ENCODE measurements at places on chromosomes 1 and 21. TPM values are rescaled to one million over a fixed set of nuclear protein-coding genes. Genes with fewer than 3 reads are reported as not detected.

GRCh38 chr1:27632387-27633297 lies 2.3 kb downstream of the FGR start:
- DNase-seq: no peak

DNA sequence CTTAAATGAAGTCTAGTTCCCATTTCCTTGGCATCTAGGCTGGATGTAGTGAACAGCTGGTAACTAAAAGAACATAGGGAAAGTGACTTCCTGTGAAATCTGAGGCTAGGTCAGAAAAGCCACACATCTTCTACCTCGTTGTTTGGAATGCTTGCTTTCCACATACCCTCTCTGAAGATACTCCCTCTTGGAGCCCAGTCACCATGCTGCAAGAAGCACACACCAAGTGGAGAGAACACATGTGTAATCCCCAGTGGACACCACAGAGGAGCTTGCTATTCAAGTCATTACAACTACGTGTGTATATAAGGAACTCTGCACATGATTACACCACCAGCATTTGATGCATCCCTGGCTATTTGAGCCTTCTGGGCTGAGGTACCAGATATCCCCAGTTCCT lies 125.9 kb downstream of the RGS21 start:
- no peak for DNase-seq

DNA sequence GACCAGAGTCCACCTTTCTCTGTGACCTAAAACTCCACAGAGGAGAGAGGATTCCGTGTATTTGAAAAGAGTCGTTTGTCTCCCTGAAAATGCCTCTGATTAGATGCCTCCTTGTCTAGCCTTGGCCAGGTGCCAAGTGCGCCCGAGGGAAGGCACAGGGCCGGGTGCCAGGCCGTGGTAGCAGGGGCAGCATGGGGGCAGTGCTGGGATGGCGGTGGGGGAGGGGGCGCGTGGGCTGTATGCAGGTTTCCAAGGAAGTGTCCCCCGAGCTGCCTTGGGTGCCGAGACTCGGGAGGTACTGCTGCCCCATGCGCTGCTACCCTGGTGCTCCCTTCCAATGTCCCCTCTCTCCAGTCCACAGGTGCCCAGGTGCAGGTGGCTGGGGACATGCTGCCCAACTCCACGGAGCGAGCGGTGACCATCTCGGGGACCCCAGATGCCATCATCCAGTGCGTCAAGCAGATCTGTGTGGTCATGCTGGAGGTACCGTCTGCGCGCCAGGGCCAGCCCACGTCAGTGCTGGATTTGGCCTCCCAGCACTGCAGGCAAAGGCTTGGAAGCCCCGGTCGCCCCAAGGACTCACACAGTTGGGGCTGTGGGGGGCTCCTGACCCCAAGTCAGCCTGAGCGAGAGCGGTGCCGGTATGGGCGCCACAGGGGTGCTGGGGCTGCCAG lies 70.9 kb upstream of the COL6A1 start:
- DNase-seq: no peak

The KPRP gene
- total RNA-seq: not detected

The CALML6 gene
- 1.9 TPM for total RNA-seq

- DNase-seq: no peak
These were observed 19.4 kb downstream of the JAK1 start for GRCh38 chr1:64946916-64947315.

DNA sequence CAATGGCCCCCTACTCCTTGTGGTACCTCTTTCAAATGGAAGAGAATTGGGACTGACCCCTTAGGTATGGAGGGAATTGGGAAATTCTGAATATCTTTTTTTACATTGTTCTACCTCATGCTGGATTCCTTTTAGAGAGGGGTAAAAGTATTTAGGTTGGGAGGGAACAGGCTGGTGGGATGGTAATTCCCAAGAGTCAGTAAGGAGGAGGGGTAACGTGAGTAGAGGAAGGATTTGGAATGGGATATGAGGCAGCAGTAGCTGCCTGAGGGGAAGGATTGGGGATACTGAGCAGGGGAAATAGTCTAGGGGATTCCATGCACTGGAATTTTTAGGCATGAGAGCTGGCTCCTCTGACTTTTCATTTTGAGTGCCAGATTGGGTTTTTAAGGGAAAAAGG lies 3.8 kb upstream of the AADACL3 start:
- no peak for DNase-seq

The DENND2D gene
- 4.8 TPM for total RNA-seq

The SPRR2A gene
- not detected for total RNA-seq

GRCh38 chr1:204443871-204444581 lies 32.4 kb upstream of the PPP1R15B start:
- DNase-seq: no peak

DNA sequence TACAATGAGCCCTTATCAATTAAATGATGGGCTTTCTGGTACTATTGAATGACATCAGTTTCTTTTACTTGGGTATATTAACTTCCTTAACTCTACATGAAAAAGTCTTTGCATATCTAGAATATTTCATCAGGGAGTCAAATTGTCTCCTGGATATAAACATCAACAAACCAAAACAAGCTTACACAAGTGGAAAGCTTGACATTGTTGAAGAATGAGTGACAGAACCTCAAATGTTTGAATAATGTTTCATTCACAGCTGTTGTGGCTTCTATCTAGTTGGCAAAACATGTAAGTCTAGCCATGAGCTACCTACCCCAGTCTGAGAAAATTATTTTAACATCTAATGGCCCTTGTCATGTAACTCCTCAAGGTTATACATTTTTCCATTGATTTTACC lies 604.8 kb upstream of the ADAMTS5 start:
- DNase-seq: no peak

DNA sequence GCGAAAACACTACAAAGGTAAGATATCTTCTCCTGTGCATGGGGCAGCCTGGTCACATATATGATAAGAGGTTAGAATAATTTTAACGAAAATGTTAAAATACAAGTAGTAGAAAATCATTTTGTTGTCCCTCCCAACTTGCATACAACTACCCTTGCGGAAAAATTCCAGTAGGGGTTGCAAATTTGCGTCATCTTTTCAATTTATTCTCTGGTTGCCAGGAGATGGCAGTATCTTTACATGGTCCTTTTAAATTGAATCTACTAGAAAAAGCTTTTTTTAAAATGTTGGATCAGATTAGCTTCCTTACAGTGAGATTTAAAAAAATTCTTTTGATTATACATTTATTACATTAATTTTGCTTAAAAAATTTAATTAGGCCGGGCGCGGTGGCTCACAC lies 10.9 kb downstream of the S100PBP start:
- DNase-seq: no peak

The NPHS2 gene
- total RNA-seq: not detected

- DNase-seq: no peak
These were observed 13.2 kb upstream of the DEGS1 start for GRCh38 chr1:224169718-224170270.

The KCNE1 gene
- 1.0 TPM for total RNA-seq

DNA sequence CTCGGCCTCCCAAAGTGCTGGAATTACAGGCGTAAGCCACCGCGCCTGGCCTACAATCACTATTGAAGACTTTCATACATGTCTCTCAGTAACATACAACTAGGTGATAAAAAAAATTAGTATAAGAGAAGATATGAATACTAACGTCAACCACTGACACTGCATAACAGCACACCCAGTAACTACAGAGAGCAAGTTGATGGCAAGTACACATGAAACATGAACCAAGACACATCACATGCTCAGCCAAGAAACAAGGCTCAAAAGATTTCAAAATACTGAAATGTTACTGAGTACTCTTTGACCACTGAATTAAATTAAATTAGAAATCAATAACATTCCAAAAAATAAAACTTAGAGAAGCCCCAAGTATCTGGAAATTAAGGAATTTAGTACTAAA lies 168.1 kb downstream of the SLC45A1 start:
- DNase-seq: no peak

The C4BPA gene
- total RNA-seq: 0.16 TPM

GRCh38 chr1:39954870-39955546 lies at the start of gene MFSD2A:
MFSD2A (plus strand) TSS chr1:39955145; CDS start chr1:39955293, 148 bp downstream.
- peak; percentile 86 for DNase-seq

DNA sequence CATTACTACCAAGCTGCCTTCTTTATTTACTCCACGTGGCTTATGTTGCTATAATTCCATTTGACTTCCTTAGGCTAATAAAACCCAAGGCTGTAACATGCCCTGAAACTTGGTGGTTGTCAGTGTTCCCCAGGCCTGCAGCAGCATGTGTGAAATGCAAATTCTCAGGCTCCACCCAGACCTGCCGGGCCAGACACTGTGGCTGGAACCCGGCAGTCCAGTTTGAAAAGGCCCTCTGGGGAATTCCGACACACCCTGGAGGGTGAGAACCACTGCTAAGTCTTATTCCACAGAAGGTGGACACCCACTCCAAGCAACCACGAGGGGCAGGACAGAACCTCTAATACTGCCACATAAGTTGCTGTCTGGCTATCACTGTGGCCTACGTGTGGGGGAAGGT lies 41.4 kb downstream of the URB1 start:
- DNase-seq: no peak

The CELA2A gene
- total RNA-seq: not detected

GRCh38 chr1:96515925-96516324 lies 205.7 kb upstream of the PTBP2 start:
- DNase-seq: no peak

- no peak for DNase-seq
These were observed 80.1 kb downstream of the CAPZB start for GRCh38 chr1:19405195-19405760.

- no peak for DNase-seq
These were observed 33.6 kb upstream of the FMN2 start for GRCh38 chr1:240058049-240058448.

DNA sequence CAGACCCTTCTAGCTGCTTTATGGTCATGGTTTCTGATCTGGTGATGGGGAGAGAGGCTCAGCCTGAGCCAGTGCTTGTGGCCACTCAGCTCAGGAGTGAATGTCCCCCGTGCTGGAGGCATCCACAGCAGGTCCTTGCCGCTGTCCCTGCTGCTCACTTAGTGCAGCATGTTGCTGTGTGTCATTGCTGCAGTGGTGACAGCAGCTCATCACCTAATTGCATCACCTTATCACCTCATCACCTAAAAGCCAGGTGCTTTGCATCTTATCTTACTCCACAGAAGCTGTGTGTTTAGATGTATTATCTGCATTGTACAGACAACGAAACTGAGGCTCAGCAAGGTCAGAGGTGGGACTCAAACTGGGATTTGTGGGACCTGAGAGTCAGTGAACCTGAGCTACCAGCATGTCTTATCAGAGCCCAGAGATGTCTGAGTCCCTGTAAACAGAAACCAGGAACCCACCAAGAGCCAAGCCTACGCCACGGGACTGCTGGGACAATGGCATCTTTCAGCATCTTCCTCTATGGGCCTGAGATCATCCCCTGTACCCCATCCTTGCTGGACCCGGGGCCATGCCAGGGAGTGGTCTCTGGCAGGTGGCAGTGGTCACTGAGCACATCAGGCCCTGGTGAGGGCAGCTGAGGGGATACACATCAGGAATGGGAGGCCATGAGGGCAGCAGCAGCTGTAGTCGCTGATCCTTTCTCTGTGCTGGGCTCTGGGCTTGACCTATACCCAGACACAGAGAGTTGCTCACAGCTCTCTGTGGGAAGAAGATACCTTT lies 6.5 kb downstream of the PODN start:
- DNase-seq: no peak

- DNase-seq: no peak
These were observed 143.9 kb downstream of the KAZN start for GRCh38 chr1:14742181-14742980.

DNA sequence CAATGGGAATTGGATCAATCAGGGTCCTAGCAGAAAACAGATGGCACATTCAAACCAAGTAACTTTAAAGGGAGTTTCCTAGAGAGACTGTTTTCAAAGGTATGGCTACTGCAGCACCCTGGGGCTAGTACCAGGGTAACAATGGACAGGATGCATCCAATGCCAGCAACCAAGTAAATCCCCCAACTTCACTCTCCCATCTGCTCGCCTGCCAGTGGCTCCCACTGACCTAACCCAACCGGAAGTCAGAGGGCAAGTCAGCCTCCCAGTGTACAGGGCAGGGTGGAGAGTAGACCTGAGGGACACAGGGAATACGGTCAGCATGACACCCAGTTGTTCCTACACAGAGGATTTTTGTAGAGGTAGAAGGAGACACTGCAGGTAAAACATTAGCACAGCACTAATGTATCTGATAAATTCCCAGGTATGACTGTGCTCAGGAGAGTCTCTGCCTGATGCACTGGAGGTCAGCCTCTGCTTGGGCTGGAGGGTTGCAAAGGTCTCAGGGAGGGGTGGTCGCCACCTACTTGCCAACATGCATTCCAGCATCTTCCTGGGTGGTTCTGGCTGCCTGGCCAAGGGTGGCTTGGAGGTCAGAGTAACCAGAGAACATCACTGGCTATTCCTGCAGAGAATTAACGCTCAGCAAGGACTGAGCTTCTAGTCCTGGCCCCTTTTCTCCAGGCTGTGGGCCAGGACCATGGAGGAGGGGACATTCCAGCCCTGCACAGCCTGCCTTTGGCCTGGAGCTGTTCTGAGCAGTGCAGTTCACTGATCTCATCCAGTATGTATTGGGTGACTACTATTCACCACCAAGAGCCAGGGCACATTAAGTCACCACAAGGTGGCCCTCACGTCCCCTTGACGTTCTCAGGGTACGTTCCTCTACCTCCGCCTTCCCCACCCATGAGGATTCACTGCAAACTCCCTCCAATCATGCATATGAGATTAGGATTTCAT lies 5.1 kb upstream of the GJA4 start:
- DNase-seq: no peak

GRCh38 chr21:35529171-35529863 lies 480.2 kb upstream of the RUNX1 start:
- DNase-seq: no peak

DNA sequence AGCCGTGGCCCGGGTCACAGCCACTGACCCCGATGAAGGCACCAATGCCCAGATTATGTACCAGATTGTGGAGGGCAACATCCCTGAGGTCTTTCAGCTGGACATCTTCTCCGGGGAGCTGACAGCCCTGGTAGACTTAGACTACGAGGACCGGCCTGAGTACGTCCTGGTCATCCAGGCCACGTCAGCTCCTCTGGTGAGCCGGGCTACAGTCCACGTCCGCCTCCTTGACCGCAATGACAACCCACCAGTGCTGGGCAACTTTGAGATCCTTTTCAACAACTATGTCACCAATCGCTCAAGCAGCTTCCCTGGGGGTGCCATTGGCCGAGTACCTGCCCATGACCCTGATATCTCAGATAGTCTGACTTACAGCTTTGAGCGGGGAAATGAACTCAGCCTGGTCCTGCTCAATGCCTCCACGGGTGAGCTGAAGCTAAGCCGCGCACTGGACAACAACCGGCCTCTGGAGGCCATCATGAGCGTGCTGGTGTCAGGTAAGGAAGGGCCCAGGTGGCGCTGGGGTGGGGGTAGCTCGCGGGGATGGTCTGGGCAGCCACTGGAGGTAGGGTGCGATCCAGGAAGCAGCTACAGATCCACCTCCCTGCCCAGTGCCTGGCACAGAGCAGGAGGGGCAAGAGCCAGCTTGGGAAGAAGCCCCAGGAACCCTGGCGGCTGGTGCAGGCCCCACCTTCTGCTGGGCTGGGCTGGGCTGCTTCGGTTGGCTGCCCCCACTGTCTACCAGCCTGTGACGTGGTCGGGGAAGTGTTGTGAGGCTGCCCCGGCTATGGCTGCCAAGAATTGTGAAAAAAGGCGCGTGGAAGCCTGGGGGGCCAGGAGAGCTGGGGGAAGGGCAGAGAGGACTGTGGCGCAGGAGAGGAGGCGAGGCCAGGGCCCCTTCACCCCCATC lies 3.8 kb downstream of the CELSR2 start:
- DNase-seq: no peak

- DNase-seq: no peak
These were observed 184.0 kb downstream of the CDC7 start for GRCh38 chr1:91684481-91685196.

GRCh38 chr21:38995731-38996130 lies 187.5 kb downstream of the PSMG1 start:
- no peak for DNase-seq

The RPS6KC1 gene
- 28.5 TPM for total RNA-seq

- no peak for DNase-seq
These were observed 77.3 kb upstream of the GALNT2 start for GRCh38 chr1:229989591-229990248.
